Endothelial cell of umbilical vein (primary cell): ENCODE measurements at places on chromosomes 4 and X. TPM values are rescaled to one million over a fixed set of nuclear protein-coding genes. Genes with fewer than 3 reads are reported as not detected.

DNA sequence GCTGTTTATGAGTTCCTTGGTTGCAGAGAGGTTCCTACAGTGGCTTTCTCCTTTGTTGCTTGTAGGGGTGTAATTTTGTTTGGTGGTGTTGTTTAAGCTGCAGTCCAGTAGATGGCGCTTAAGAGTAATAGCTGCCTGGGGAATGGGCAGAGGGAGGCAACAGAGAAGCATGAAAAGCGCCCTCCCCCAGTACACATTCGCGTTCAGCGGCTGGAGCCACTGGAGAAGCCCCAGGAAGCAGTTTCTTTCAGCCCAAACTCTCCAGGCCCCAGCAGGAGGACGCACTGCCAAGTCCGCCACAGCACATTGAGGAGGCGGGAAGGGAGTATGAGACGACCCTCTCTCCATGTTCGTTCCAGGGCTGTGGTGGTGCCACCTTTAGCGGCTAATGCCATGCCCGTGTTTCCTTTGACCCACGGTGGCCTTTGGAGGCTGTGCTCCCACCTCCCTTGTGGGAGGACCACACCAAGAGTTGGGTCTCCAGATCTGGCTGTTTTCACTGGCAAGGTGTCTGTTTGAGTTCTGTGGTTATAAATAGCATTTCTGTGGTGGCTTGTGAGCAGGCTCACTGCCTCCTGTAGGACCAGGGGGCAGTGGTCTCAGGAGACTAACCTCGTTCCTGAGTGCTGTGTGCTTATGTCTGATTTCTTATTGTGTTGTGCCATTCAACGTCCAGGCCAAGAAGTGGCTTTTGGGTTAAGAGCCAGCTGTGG is 252.3 kb downstream of the ARHGAP10 start:
- peak; percentile 63 for DNase-seq

- no peak for DNase-seq
Observed at GRCh38 chr4:73408181-73408867, 4.2 kb downstream of the ALB start.

- no peak for DNase-seq
Observed at GRCh38 chr4:73309211-73309610, 50.6 kb upstream of the ANKRD17 start.

GRCh38 chr4:113435893-113436292 is 325.6 kb downstream of the CAMK2D start:
- peak; percentile 94 for DNase-seq

The FRG2 gene
- total RNA-seq = not detected in 2 replicates

DNA sequence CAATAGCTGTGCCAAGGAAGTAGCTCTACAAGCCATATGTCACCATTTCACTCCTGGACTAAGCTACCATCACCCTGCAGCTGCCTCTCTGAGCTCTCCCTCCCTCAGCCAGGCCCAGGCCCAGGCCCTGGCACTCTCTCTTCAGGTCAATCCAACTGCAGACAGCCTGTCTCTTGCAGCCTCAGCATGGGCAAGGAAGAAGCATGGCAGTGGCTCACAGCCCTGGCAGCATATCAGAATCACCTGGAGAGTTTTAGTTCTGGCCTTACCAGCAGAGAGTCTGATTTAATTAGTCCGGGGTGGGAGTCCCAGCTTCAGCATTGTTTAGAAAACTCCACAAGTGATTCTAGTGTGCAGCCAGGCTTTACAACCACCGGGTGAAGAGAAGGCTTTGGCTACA is 31.5 kb downstream of the NALF2 start:
- no peak for DNase-seq

The F11 gene
- not detected in 2 replicates for total RNA-seq

DNA sequence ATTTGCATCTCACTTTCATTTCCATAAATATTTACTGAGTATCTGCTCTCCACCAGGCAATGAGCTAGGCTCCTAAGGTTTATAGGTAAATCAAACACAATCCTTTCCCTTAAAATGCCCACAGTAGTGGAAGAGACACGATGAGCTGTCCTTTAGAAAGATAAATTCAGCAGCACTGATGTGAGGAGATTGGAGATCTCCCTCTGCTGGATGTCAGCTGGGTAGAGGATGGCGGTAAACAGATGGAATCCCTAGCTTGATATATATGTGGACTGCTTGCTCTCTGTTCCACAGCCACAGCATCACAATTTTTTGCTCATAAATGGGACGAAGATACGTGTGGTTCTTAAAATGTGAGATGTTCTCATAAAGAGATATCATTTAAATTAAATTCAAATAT is 216.4 kb upstream of the RASGEF1B start:
- no peak for DNase-seq
